Activated CD8-positive, alpha-beta memory T cell treated with anti-CD3 and anti-CD28 coated beads, Interleukin-2, amount 10 ng/mL, durations not matched to agents 7 days and 5 days (primary cell): ENCODE measurements at places on chromosomes 12 and 14.

DNA sequence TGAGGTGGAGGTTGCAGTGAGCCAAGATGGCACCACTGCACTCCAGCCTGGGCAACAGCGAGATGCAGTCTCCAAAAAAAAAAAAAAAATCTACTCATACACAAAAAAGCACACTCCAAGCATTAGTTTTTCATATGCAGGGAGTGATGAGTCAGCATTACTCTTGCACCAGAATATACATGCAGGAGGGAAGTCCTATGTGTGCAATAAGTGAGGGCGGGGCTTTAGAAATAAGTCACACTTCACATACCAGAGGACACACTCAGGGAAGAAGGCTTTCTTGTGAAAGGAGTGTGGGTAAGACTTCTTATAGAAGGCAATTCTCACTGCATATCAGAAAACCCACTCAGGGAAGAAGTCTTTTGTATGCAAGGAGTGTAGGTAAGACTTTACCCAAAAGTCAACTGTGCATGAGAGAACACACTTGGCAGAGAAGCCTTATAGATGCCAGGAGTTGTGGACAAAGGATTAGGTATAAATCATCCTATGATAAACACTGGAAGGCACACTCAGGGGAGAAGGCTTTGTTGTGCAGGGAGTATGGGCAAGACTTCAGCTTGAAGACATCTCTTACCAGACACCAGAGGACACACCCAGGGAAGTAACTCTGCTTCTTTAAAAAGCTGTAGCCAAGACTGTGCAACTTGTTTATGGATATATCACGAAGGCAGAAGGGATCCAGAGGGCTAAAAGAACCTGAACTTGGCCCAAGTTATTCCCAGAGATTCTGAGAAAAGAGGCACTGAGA lies 50.5 kb downstream of the ATF7 start:
- no peak for DNase-seq

- no peak for DNase-seq
These were observed 884.1 kb upstream of the MGAT4C start for GRCh38 chr12:87140262-87140661.

- DNase-seq = no peak
These were observed 13.1 kb downstream of the COPZ1 start for GRCh38 chr12:54337854-54338650.

DNA sequence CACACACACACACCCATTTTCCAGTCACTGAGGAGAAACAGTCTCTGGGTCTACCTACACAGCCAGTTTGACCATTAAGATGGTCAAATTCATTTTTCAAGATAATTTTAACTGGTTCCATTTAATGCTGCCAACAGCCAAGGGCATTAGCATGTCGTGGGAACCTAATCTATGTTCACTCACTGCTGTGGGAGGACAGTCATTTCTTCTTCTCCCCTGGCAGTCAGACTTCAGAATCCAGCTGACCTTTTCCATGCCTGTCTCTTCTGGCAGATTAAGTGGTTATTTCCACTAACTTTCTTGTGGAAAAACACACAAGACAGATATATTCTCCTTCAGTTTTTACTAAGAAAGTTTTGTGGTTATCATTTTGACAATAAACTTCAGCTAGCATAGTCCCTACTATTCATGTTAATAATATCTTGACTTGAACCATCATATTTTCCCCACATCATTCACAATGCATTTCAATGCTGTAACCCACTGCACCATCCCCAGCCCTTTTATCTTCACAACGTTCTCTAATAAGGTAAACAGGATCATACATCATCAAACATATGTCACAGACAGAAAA lies 82.2 kb downstream of the DAD1 start:
- no peak for DNase-seq

DNA sequence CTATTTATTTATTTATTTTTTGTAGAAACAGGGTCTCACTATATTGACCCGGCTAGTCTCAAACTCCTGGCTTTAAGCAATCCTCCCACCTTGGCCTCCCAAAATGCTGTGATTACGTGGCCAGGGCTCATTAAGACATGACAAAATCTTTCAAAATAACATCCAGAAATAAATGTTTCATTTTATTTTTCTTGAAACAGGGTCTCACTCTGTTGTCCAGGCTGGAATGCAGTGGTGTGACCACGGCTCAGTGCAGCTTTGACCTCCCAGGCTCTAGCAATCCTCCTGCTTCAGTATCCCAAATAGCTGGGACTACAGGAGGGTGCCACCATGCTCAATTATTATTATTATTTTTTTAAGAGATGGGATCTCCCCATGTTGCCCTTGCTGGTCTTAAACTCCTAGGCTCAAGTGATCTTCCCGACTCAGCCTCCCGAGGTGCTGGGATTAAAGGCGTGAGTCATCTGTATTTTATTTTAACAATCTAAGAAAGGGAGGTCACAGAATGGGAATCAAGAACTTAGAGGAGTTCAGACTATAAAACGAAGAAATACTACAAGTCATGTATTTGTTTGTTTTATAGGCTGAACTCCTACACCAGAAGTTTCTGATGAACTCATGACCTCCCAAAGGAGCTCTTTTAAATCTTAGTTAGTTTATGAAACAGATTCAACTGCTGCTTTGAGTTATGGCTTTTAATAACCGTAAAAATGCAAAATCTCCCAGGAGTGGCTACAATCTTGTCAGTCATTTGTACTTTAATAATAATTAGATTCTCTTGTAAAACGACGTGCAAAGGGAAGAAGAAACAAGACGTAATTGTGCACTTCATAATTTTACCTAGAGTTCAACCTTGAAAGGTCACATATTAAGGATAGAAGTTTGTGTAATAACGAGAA lies 2.1 kb upstream of the TMEM263 start:
- DNase-seq = no peak
